ENCODE measurements at places on chromosomes 2 and 18.

GRCh38 chr2:142286618-142287017 is 155.8 kb upstream of the LRP1B start:
- no peak for DNase-seq

DNA sequence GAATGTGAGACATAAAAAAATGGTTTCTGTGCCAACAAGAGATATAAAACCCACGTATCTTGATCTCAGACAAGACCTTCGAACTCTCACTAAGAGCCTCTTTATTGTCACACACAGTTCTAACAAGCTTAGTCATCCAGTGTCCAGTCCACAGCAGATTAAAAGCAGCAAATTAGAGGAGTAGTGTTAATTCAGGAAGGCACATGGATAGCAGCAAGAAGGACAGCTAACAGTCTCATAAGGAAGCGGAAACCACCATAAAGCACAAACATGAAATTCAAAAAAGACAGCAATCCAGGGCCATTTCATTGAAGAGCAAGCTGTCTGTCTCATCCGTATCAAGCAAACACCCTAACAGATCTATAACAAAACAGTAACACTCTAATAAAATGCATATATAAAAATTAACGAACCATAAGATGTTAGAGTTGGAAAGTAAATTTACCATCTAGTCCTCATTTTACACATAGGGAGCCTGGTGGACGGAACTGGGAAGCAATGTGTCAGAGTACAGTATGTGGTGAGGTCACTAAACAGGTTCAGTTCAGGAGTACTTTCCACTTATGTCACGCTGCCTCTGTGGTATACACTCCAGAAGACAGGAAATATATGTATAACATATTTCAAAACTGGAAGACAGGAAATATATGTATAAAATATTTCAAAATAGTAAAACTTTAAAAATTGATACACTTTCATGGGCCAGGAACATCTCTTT is 18.3 kb downstream of the AAK1 start:
- DNase-seq = no peak

GRCh38 chr2:218745160-218745558 is 34.5 kb downstream of the TTLL4 start:
- no peak for DNase-seq

DNA sequence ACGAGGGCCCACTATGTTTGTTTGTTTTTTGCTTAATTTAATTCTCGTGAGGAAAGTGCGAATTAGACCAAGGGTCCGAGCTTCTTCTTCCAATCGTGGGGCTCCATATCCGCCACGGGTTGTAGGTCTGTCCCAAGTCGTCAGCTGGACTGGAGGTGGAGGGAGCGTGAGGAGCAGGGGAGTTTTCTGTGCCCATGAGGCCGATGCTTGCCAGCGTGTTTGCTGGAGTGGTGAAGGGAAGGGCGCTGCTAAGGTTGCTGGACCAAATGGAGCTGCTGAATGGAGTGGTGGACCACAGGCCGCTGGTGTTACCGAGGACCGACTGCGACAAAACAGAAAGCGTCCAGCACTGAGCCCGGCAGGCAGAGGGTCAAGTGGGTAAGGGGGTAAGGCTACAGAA is 43.7 kb downstream of the ZAP70 start:
- no peak for DNase-seq

GRCh38 chr18:13446610-13447461 is 228.3 kb downstream of the LDLRAD4 start:
- no peak for DNase-seq

DNA sequence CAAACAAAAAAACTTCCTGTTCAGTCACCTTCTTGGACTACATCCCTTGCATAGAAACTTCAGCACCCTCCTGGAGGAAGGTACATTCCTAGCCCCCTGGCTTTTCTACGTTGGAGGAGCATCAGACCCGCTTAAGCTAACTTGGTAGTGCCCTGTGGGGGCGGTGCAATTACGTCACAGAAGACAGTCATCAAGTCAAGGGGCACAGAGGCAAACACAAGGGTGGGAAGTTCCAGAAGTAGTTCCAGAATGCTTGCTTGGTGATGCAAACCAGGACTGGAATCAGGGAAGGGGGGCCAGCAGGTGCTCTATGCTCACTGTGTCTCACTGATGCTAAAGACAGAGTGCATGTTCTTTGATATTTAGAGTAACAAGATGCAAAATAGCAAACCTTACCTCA is 15.2 kb upstream of the AGFG1 start:
- no peak for DNase-seq

DNA sequence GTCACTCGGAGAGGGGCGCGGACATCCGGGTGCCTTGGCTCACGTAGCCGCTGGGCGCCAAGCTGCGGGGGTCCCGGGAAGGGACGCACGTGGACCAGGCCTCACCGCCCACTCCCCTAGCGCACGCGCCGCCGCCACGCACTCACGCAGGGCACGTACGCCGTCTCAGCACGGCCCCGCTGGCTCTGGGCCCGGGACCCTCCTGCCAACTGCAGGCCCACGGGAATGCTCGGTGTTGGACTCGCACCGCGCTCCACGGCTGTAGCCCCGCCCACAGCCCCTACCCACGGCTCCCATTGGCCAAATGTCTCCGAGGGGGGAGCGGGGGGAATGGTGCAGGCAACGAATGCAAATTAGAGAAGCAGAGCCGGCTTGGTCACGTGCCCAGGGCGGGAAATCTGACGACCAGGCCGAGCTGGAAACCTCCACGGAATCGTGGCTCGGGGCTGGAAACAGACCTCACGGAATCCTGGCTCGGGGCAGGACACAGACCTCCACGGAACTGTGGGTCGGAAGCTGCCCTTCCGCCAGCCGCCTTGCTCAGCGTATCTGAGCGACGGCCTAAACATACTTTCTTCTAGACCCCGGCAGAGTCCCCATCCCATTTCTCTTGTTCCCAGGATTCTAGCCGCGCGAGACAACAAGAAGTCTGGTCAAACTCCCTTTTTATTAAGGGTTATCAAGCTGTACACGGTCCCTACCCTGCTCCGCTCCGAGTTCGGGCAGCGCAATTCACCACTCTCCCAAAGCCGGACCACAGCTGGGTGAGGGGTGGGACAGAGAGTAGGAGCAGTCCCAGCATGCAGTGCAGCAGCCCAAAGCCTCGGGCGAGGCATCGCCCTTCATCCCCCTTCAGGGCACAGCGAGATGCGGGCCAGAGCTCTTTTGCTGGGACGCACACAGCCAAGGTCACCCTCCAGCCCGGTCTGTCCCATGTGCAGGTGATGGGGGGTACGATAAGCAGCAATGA is at the start of gene ABCB6:
Gene ABCB6, minus strand, starts transcription at position 227 of the 970 bp plus-strand sequence. CDS start 285 bp downstream, outside the sequence.
- DNase-seq = peak; percentile 80

DNA sequence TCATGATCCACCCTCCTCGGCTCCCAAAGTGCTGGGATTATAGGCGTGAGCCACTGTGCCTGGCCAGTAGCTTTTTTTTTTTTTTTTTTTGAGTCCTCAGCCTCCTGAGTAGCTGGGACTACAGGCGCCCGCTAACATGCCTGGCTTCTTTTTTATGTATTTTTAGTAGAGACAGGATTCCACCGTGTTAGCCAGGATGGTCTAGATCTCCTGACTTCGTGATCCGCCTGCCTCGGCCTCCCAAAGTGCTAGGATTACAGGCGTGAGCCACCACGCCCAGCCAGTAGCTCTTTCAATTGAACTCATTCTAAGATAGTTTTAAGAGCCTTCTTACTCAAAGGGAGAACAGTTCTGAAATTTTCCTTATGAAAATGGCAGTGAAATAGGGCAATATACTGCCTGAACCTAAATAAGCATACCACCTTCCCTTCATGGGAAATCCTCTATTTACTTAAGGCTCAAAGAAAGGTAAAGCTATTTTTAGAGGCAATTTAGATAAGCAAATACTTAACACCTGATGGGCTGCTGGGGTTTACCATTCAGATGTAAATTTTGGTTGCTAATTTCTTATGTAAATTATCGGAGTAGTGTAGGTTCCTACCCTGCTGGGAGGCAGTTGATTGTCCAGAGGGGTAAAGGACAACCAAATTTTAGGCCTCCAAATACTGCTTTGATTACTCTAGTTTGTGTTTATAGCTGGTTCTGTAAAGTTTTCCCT is 144.7 kb downstream of the GREB1L start:
- DNase-seq = no peak

- no peak for DNase-seq
These were observed 16.3 kb upstream of the GTF2A1L start for GRCh38 chr2:48601349-48601748.

GRCh38 chr2:9914384-9915065 is 37.0 kb upstream of the GRHL1 start:
- DNase-seq = no peak

- no peak for DNase-seq
These were observed 457.9 kb upstream of the SALL3 start for GRCh38 chr18:78521744-78522143.

DNA sequence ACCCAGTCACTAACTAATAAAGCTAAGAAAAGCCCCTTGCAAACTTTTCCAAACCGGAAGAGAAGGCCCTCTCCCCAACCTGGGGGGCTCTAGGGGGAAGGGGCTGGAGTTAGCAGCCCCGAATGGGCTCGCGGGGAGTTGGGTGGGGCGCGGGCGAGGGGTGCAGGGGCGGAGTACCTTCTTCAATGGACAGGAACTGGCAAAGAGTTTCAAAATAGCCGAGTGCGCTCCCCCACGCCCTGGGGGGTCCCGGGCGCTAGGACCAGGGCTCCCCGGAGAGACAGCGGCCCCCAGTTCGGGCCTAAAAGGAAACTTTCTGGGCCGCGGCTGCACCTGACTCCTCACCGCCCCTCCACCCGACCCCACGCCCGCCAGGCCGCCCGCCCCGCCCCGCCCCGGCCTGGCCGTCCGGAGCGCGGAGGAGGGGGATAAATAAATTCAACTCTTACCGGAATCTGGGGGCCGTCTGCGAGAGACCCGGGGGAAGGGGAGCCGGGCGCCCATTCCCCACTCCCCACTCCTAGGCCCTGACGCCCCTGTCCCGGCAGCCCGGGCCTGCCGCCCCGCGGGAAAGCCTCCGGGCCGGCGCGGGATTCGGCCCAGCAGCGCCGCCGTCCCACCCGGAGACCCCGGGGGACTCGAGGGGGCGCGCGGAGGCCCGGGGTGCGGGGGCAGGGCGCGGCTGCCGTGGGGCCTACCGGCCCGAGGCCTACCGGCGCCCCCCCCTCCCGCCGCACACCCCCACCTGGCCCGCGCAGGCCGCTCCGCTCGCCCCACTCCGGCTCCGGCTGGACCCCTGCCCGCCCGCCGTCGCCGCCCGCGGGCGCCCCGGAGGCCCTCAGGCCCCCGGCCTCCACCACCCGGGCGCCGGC is 868 bp downstream of the INO80D start:
- peak; percentile 82 for DNase-seq

DNA sequence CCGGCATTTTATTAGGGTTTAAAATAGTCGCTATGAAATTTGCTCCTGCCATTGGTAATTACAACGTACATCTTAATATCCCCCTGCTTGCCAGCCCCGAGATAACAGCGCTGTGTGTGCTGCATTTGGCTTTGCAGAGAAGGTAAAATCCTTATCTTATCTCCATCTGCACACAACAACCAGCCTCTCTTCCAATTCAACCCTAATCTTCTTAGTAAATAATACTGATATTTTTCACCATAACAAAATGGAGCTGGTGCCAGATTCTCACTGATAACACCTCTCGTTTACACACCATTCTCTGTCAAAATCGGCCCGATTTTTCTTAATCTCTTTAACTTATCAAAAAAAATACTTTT is 61.4 kb upstream of the SIX3 start:
- no peak for DNase-seq

DNA sequence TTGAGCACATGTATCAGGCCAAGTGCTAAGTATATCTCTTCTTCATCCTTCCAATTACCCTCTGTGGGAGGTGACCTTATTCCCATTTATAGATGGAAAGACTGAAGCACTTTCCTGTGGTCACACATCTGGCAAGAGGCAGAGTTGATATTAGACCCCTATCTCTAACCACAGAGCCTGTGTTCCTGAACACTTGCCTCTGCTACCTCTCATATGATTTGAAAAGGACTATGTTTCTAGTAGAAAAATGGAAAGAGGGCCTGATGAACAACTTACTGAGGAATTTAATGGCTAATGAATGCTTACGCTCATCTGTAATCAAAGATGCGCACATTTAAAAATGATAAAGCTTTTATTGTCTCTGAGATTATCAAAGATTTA is 46.2 kb upstream of the DYNC2LI1 start:
- DNase-seq = no peak

- no peak for DNase-seq
These were observed 1272.2 kb upstream of the LRRTM1 start for GRCh38 chr2:81576713-81577112.

DNA sequence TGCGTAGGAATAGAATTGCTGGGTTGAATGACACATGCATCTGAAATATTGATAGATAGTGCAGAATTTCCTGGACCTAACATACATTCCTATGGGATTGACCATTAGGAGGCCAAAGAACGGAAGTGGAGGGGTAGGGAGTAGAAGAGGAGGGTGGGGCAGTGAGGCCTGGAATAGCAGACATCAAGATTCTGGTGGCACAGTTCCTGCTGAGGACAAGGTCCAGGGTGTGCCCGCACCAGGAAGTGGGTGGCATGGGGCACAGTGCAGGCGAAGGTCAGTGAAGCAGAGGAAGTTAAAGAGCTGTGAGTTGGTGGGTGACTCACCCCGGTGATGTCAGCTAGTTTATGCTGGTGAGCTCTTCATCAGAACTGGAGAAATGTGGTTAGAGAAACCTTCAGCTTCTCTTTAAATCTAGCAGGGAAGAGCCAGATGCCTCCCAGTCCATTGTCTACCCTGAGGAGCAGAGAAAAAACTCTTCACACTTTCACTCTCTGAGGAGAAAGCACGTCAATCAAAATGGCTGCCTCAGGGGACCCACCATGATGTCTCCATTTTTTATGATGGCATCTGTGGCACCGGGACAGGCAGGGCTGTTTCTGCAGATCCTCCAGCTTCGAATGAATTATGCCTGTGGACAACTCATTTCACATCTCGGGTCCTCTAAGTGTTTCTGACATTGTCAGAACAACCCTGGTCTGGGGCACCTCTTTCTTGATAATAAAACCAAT is 55.9 kb upstream of the CTLA4 start:
- DNase-seq = no peak

DNA sequence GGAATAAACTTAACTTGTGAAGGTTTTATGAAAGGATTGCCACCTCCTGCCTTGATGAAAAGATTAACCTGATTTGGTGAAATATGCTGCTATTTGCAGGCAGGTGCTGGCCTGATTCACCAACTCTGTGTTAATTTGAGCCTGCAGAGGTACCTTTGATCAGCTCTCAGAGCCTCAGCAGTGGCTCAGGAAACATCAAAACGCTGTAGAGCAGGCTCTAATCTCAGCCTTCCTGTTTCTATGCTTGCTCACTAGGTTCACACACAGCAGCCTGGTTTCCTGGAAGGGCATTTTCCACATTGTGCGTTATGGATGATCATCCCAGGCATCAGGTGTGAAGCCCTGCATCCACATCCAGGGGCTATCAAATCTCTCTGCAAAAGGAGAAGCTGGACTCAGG is 16.9 kb downstream of the TGIF1 start:
- DNase-seq = no peak

DNA sequence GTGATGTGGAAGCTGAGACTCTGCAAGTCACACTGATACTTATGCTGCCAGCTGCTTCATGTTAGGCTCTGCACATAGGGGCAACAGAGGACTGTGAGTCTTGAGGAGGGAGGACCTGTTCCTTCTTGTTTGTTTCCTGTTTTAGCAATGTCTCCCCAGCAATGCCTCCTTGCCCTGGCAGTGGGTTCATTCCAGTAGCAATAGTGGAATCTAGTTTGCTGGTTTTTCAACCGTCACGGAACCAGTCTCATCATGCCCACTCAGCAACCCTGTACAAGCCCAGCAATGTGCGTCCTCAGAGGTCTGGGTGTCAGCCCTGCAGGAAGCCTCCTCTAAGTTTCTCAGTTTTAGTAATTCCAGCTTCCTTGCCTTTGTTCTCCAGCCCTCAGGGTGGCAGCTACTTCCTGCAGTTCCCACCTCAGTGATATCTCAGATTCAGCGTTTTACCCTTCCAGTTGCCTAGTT is 20.5 kb upstream of the ITGB6 start:
- DNase-seq = no peak

GRCh38 chr2:23069923-23070322 is 315.1 kb upstream of the KLHL29 start:
- DNase-seq = no peak
